Activated B cell treated with CpG ODN at 0.5 μM for 24 hours (primary cell): ENCODE measurements at places on chromosomes 3 and 15. TPM values are rescaled to one million over a fixed set of nuclear protein-coding genes. Genes with fewer than 3 reads are reported as not detected.
A peak's percentile ranks its signal among the peaks of the same experiment; 100 is the strongest.

DNA sequence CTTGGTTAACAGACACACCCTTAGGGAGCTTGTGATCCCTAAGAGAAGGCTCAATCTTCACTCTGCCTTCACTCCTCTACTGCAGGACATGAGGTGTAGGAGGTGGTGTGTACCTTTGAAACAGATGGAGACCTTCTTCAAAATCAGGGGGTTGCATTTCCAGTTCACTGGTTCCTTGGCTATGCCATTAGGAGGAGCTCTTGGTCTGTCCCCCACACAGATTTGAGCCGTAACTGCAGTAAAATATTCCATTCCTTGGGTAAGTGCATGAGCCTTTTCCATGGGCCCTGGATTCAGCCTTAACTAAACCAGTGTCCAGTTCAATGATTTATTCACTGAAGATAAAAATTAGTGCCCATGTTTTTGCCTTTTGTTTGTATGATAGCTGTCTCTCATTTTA lies 144.6 kb downstream of the MCTP2 start:
- DNase-seq, result no peak

DNA sequence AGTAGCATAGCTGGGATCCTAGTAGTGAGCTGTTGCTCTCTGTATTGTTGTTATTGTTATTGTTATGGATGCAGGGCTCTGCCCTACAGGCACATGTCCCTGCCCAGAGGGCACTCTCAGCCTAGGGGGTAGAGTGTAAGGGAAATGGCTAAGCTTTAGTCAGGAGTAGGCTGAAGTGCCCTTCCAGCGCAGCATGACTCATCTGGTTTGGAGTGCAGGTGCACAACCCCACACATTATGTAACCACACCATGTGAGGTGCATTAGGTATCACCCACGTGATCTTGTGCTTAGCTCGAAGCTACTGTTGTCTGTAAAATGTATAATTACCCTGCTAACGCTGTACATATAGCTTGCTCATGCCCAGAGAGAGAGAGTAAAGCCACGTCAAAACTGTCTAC lies 48.3 kb upstream of the TIPARP start:
- no peak for DNase-seq

The SLC33A1 gene
- total RNA-seq, result 19.8 and 23.3 TPM in 2 replicates

- DNase-seq, result no peak
Measured at GRCh38 chr3:139670196-139670595, 7.6 kb downstream of the NMNAT3 start.

- DNase-seq, result no peak
Measured at GRCh38 chr15:65986416-65986815, 117.1 kb downstream of the RAB11A start.

GRCh38 chr3:34260271-34261000 lies 462.0 kb downstream of the PDCD6IP start:
- DNase-seq, result no peak

The COMMD2 gene
- total RNA-seq, result 41.5 and 45.6 TPM in 2 replicates

GRCh38 chr15:62648954-62649353 lies 393.6 kb upstream of the TPM1 start:
- DNase-seq, result no peak

DNA sequence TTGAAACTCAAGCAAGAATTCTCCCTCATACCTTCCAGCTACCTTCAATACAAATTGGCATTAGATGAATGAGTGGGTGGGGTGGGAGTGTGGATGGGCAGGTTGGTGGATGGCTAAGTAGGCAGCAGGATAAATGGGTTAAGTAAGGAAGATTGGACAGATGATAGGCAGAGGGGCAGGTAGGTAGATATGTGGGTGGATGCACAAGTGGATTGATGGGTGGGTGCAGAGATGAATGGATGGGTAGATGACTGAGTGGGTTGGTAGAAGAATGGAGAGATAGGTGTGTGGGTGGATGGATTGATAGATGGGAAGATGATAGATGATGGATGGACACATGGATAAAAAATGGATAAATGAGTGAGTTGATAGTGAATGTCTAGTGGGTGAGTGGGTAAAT lies 27.6 kb downstream of the VIPR1 start:
- no peak for DNase-seq

- DNase-seq, result no peak
Measured at GRCh38 chr3:123419181-123419849, 29.6 kb downstream of the ADCY5 start.

The GCSAM gene
- 16.0 and 17.3 TPM in 2 replicates for total RNA-seq

The CEP63 gene
- total RNA-seq, result 21.3 and 24.6 TPM in 2 replicates

The BSN gene
- total RNA-seq, result 0.15 and 0.69 TPM in 2 replicates

The ARPP21 gene
- total RNA-seq, result not detected in 2 replicates

The CPNE9 gene
- total RNA-seq, result 0.20 TPM in 1 of 2 replicates, not detected in the other

- DNase-seq, result no peak
Measured at GRCh38 chr3:51937014-51937413, 4.7 kb downstream of the RRP9 start.

DNA sequence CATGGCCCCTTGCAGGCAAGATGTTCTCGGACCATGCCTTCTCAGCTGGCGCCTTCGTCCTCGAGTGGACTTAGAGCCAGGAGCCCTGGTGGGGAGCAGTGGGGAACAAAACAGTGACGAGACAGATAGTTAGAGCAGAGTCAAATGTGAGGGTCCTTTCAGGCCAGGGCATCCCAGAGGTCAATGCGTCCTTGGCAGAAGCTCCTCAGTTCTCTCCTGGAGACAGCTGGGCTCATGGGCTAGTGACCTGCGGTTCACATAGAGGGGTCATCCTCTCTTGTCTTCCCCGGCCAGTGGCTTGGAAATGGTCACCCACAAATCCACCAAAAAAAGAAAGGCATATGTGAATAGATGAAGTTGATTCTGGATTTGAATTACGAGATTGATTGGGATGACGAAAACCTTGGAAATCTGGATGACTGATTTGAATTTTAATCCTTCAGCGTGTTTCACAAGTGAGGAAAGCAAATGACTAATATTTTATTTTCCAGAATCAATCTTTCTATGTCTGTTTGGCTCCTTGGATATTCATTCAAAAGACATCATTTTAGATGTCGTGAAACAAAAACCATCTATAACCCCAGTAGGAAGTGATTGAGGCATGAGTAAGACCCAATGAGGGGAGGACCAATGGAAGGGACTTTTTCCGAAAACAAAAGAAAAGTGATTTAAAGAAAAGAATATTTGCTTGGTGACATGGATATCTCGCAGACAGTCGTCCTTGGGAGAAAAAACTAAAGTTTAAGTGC lies 84.5 kb downstream of the ASB7 start:
- DNase-seq, result no peak

The ASB7 gene
- total RNA-seq, result 18.3 and 21.3 TPM in 2 replicates

The RAF1 gene
- 89.9 and 103 TPM in 2 replicates for total RNA-seq

DNA sequence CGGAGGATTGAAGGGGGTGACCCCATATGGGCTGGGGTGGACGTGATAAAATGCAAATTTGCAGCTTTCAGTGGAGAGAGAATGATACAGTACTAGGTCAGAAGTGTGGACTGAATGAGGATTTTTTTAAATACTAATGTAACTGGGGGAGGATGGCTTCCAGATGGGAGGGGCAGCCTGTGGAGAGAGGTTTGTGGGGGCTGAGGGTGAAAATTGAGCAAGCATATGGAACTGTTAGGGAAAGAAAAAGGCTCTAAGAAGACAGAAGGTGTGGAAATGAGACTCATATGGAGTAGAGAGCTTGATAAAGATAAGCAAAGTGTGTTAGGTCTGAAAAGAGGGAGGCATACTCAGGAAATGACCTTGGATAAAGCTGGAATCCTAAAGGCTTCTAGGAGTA lies 926.4 kb downstream of the IGSF11 start:
- no peak for DNase-seq

The SST gene
- not detected in 2 replicates for total RNA-seq

The DHX30 gene
- total RNA-seq, result 71.3 and 77.4 TPM in 2 replicates

The SLC12A1 gene
- not detected in 2 replicates for total RNA-seq

The GXYLT2 gene
- not detected in 2 replicates for total RNA-seq

DNA sequence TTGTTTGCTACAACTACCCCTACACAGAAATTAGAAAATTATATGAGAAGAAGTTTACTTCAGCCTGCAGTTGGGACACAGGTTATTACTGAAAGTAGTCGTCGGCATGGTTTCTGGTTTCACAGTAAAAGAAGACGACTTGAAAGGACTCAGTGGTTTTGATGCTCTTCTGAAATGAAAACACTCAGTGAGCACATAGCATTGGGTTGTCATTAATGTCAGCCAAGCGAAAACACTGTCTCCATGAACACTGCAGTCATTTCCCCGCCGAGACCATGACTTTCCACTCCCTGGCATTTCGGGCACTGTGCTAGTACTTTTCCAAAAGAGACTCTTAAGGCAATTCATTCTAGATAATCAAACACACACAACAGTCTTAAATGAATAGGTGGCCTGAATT lies 69.2 kb upstream of the ICE2 start:
- no peak for DNase-seq

GRCh38 chr3:46895204-46895660 lies 17.7 kb downstream of the PTH1R start:
- peak; percentile 76 for DNase-seq

DNA sequence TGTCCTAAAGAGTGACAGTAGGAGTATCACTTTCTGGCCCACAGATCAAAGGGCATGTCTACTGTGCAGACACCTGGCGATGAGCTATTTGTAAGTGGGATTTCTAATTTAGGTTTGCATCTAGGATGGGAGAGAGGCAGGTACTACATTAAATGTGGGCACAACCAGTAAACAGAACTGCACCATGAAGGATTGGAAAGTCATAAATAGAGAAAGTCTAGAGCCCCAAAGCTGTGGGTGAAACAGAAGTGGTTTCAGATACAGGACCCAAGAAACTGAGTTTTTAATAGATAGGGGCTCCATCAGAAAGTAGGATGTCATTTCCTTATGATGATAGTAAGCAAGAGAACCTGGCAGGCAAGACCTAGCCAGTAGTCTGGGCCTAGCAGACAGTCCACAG lies 35.2 kb upstream of the SPPL2A start:
- DNase-seq, result no peak

DNA sequence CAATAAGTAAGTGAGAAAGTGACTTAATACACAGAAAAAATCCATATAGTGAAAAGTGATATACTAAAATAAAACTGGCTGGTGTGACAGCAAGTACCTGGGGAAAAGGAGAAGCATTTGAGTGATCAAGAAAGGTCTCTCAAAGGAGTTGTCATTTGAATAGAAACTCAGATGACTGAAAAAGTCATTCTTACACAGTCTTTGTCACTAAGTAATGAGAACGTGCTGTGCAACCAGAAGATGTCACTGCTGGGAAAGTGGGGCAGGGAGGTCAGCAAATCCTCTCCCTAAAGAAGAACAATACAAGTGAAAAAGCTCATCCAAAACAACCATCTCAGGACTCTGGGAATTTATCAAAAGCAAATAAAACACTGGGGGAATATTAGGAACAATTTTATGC lies 317.5 kb upstream of the TRIM42 start:
- DNase-seq, result no peak

DNA sequence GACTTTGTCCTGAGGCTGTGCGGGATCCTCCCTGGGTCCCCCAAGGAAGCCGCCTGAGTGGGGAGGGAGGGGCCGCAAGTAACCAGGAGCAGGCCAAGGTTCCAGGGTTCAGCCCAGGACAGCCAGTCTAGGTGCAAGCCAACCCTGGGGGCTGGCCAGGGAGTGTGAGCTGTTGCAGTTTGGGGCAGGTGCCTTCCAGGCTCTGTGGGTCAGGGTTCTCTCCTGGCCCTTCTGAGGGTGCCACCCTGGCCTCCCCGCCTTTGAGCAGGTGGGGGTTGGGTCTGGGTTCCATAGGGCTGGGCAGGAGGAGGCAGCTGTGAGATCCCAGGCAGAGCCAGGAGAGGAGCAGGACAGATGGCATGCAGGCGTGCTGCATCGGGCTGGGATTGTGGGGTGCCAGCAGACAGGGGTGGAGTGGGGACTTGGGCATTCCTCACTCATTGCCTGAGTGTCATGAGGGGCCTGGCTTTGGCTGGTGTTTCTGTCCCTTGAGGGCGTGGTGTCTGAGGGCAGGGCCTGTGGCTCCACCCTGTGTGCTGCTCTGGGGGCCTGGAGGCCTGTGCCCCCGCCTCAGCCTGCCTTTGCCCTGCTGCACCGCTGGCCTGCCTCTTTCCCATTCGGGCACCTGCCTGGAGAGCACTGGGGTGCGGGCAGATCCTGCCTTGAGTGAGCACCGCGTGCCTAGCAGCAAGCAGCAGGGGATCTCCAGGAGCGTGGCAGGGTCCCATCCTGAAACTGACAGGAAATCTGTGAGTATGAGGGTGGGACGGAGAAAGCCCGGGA lies 18.4 kb downstream of the KLF13 start:
- DNase-seq, result peak; percentile 41

DNA sequence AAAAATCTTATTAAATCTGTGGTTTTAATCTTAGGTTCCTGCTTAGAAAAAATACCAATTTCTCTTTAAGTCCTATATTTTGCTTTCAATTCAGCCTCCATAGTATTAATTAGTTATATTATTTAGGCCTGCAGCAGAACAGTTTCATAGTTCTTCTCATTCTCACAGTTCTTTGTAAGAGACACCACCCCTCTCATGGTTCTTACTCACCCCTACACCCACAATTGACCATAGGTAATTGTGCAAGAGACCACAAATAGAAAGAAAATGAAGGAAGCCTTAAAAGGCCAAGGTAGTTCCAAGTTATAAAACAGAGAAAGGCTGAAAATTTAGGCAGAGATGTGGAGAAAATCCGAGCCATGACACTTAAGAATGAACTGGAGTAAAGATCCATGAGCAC lies 415.3 kb downstream of the TIGIT start:
- DNase-seq, result no peak

The ZPLD1 gene
- total RNA-seq, result not detected in 2 replicates

GRCh38 chr15:88241060-88241459 lies 15.5 kb downstream of the NTRK3 start:
- DNase-seq, result no peak

The SAMMSON gene
- total RNA-seq, result not detected in 2 replicates

DNA sequence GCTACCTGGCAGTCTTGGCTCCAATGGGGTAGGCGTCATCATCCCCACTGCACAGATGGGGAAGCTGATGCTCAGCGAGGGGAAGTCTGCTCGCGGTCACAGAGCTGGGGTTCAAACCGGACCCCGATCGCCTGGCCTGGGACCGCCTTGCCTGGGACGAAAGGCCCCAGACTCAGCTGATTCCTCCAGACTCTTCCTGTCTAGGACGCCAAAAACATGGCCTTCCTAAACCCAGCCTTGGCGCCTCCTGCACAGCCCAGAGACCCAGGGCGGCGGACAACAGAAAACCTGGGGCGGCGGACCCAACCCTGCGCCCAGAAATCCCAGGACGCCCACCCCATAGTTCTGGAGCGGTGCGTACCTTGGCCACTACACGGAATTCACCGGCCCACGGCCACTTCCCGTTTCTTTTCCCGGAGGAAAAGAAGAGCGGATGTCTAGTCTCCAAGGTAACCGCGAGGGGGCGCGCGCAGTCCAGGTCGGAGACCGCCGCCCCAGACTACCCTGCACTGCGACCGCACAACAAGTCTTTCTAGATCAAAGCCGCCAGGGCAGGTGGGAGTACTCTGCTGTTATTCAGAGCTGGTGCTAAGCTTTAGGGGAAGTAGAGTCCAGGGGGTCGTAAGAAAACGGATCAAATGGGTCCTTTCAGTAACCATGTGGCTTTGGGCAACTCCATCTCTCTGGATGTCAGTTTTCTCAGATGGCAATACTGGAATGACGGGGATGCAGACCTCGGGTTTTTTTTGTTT lies 4.9 kb upstream of the IL17RD start:
- peak; percentile 67 for DNase-seq

DNA sequence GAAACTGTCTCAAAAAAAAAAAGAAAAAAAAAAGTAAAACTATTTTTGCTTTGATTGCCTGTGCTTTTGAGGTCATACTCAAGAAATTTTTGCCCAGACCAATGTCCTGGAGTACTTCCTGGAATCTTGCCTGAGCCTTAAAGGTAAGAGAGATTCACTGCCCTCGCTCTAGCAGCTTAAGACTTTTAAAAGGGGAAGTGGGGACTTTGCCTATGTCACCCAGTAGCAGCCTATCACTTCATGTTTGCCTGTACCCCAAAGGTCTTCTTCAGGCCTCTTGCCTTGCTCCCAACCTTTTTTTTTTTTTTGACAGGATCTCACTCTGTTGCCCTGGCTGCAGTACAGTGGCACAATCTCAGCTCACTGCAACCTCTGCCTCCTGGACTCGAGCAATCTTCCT lies 18.9 kb upstream of the GOLGB1 start:
- no peak for DNase-seq
